ENCODE measurements at places on chromosomes 7 and 10.

GRCh38 chr10:77164616-77165311, 472.8 kb downstream of the KCNMA1 start:
- DNase-seq, result no peak

DNA sequence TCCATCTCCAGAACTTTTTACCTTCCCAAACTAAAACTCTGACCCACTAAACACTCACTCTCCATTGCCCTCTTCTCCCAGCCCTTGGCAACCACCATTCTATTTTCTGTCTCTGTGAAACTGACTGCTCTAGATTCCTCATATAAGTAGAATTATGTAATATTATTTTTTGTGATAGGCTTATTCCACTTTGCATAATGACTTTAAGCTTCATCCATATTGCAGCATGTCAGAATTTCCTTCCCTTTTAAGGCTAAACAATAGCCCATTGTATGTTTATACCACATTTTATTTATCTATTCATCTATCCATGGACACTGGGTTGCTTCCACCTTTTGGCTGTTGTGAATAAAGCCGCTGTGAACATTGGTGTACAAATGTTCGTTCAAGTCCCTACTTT, 308.8 kb downstream of the RNLS start:
- no peak for DNase-seq

- no peak for DNase-seq
Observed at GRCh38 chr7:149060156-149060555, 30.4 kb downstream of the ZNF786 start.

- no peak for DNase-seq
Observed at GRCh38 chr7:110590415-110590814, 500.5 kb upstream of the LRRN3 start.

- no peak for DNase-seq
Observed at GRCh38 chr7:36154255-36155212, 1.5 kb downstream of the EEPD1 start.

- DNase-seq, result no peak
Observed at GRCh38 chr7:107043491-107043890, 1.0 kb upstream of the PRKAR2B start.

All from activated CD4-positive, alpha-beta T cell treated with anti-CD3 and anti-CD28 coated beads, Interleukin-2, Interleukin-6, amounts not matched to agents 100 ng/mL and 50 ng/mL, durations not matched to agents 16 hours and 8 hours (primary cell).